Renal cortex interstitium (tissue), 15 donors: ENCODE measurements at places on chromosomes 13 and 19.

DNA sequence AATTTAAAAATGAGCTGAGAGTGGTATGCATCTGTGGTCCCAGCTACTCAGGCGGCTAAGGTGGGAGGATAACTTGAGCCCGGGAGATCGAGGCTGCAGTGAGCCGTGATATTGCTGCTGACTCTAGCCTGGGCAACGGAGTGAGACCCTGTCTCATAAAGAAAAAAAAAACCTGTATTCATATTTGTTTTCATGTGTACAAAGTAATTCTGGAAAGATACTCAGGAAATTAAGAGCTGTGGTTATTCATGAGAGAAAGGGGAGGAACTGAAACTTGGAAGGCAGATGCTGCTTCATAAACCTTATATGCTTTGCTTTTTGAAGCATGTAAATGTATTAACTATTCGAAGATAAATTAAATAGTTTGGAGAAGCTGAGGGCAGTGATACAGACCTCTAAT, 8.8 kb upstream of the RLN3 start:
- no peak for DNase-seq

DNA sequence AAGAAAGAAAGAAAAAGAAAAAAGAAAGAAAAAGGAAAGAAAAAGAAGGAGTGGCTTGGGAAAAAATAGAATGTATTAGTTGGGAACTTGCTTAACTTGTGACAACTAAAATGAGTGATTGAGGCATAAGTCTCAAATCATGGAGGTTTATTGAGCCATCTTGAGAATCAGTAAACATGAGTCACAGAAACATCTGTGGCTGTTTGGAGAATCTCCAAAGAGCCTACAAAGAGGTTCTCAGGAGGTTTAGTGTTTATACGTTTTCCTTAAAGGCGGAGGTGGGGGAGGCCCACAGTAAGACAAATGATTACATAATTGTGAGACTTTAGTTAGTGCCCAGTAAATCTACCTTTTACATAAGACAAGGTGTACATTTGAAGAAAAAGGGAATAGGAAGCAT, 38.6 kb downstream of the WDR87 start:
- no peak for DNase-seq

- DNase-seq: no peak
These were observed 14.5 kb upstream of the ZNF763 start for GRCh38 chr19:11950312-11950711.

DNA sequence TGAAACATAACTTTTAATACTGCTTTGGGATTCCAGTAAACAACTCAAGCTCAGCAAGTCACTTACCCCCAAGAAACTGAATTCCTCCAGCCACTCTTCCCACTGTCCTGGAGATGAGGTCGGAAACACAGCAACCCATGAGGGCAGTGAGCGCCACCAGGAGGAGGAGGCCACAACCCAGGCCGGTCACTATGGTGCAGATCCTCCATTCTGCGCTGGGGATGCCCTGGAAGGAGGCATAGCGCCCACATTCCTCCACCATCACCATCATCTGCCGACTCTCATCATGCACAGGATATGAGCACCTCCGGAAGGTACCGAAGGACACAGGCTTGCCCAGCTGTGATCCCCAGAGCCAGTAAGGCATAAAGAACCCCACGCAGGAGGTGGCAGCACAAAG, 2.2 kb downstream of the LHFPL6 start:
- no peak for DNase-seq

DNA sequence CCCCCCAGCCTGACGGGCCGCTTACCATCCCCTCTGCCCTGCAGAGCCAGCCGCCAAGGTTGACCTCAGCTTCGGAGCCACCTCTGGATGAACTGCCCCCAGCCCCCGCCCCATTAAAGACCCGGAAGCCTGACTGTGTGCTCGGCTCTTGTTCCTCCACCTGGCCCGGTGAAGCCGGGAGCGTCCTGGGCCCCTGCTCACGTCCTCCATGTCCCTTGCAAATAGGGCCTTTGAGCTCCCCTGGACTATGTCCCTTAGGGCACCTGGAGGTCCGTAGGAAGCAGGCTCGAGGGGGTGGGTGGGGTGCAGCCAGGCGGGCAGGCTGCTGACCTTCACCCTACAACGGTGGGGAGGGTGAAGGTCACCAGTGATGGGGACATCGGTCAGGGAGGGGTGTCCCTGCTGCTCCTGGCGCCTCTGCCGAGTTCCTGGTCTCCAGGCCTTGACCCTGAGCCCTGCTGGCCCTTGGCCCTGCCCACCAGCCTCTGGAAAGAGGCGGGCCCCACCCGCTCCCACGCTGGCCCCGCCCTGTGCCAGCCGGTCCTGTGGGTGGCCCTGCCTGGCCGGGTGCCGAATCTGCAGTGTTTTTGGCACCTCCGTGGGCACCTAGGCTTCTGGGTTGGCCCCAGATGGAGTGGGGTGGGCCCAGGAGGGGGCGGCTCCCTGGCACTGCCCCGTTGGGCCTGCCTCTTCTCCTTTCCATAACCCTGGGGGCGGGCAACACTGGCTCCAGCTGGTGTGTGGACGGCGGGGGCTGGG, 3.3 kb downstream of the ATP5F1D start:
- no peak for DNase-seq

GRCh38 chr13:28750187-28751045, 31.6 kb upstream of the SLC46A3 start:
- DNase-seq: no peak

DNA sequence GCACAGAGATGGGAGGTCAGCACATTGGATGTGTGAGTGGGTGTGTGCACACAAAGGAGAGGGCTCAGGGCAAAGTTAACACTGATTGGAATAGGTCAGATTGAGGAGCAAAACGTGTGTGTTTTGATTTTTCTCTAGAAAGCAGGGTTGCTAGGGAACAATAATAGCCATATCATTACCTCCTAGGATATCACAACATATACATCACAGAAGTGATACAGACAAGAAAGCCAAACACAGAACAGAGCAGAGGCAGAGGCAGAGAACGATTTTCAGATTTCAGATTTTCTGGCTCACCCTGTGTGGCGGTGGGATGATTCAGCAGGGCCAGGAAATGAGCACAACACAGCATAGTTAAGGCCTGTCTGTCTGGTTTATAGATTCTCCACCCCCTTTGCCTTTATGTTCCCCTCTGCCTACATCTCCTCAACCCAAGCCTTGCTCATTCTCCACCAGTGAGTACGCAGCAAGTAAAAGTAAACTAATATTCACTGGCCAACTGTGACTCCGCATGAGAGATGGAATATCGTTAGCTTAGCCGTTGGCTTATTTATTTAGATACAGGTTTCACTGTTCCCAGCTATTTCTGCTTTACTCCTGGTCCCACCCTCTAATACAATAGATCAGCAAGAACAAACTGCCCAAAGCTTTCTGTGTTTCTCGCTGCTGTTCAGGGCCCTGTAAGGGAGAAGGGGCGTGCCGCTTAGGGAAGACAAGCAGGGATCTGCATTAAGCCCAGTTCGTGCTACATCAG, 182.7 kb upstream of the TSC22D1 start:
- DNase-seq: no peak

- no peak for DNase-seq
These were observed 10.2 kb downstream of the TNFAIP8L1 start for GRCh38 chr19:4649392-4650047.

GRCh38 chr19:29305268-29305667, 92.3 kb upstream of the UQCRFS1 start:
- no peak for DNase-seq

- DNase-seq: no peak
These were observed 254.7 kb downstream of the KLF12 start for GRCh38 chr13:73879346-73880015.

- no peak for DNase-seq
These were observed 29.0 kb downstream of the ZNF20 start for GRCh38 chr19:12111176-12111575.

GRCh38 chr13:40794414-40795368, 5.3 kb downstream of the SLC25A15 start:
- no peak for DNase-seq

DNA sequence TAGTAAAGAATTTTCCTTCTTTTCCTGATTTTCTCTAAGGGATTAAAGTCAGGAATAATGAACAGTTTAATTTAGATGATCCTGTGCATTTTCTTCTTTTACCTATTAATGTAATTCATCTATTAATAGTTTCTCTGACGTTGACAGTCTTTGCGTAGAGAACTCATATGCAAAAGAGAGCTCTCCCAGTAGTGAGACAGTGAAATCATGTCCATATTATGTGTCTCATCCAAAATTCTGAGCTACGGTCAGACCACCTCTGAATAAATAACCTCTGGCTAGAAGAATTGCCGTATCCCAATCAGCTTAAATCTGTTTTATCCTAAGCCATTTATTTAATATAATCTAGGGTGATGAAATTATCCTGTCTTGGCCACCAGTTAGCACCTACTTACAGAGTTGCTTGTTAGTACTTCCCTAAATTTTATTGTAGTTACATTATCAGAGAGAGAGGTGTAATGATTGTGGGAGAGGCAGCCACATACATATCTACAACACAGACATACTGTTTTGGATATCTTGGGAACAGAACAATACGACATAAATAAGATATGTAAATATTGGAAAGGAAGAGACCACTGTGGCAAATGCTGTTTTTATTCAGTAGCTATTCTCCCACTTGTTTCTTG, 30.7 kb downstream of the PDS5B start:
- DNase-seq: no peak

GRCh38 chr19:2084993-2085720, 11.0 kb downstream of the MOB3A start:
- no peak for DNase-seq

DNA sequence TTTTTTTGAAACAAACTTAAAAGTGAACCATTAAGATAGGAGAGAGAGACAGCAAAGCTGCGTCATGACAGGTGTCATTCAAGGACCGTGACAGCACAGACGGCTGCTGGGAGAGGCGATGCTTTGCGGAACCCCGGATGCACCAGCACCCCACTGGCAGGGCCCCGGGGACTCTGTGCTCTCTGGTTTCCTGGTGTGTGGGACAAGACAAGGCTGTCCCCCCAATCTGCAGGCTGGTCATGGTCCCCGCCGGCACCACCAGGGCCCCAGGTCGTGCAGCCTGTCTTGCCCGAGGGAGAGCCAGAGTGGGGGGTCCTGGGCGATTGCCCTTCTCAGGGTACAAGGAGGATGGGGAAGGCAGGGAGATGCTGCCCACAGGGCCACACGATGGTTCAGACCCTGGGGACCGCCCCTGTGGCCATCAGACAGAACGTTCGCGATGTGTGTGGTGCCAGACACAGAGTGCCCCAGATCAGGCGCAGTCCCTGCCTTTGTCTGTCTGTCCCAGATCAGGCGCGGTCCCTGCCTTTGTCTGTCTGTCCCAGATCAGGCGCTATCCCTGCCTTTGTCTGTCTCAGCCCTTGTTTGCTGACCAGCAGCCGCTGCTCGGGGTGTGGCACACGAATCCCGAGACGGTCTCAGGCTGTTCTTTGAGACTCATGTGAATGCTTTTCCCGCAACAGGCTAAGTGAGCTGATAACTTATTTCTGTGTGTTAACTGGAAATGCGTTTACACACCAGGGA, 36.1 kb downstream of the ADPRHL1 start:
- no peak for DNase-seq

GRCh38 chr13:75139291-75139690, 342.7 kb downstream of the TBC1D4 start:
- no peak for DNase-seq

DNA sequence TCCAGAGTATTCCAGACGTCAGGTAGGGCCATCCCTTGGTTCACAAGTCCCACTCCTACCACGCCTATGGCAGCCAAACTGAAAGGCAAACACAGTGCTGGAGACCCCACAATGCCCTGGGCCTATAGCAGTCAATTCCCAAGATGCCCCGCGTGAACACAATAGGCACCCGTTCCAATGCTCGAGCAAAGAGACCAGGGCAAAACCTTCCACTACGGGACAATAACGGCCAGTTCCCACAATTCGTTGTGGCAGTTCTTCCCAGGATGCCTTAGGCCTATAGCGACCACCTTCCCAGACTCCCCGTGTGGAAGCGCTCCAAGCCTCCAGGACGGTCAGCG, 538 bp downstream of the ZNF428 start:
- DNase-seq: no peak

DNA sequence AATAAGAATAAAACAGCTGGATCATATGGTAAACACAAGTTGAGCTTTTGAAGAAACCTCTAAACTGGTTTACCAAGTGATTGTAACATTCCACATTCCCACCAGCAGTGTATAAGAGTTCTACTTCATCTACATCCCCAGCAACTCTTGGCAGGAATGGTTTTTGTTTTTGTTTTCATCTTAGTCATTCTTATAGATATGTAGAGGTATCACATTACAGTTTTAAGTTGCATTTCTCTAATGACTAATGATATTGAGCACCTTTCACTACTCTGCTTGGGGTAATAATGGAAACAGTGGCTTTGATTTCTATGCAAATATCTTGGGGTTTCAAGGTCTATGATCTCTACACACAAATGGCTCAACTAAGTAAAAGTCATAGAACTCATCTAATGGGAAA, 614.5 kb downstream of the TBC1D4 start:
- DNase-seq: no peak

- no peak for DNase-seq
These were observed 24.3 kb downstream of the FGF21 start for GRCh38 chr19:48779636-48780035.

DNA sequence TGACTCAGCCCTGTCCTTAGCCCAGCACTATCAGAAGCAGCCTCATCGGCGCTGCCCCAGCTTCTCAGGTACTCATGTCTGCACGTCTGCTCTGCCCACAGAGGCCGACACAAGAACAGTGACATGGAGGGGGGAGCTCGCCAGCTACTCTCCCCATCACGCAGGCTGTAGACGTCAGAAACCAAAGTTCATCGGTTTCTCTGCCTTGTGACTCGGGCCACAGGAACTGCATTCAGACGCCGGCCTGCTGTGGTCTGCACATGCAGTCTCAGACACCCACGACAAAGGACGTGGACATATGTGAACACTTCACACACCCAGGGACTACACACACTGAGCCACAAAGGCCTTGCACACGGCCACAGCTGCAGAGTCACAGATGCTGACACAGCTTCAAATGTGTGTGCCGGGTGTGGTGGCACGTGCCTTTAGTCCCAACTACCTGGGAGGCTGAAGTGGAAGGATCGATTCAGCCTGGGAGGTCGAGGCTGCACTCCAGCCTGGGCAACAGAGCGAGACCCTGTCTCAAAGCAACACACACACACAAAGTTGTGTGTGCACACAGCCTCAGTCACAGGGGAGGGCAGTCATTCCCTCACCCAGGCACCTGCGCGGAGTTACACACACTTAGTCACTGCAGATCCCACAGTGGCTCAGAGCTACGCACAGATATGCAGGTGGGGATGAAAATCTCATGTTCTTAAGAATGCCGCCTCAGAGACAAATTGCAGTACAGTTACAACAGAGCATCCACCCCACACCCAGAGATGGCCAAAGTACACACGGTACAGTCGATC, 4.9 kb upstream of the ZFP36 start:
- no peak for DNase-seq

DNA sequence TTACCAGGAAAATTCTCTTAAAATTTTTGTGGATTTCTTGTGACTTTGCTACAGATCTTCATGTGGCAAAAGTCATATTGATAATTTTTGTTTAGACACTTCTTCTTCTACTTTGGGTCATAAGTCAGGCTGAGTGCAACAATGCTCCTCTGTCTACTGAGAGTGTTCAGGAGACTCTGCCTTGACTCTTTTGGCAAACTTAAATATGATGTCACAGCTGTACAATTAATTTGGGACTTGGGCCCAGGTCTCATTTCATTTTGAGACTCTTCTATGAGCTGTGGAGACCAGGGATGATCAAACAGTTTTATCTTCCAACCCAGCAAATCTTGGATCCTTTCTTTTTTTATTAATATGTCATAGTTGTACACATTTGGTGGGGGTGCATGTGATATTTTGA, 19.7 kb upstream of the IPO5 start:
- DNase-seq: no peak
